ENCODE measurements at places on chromosomes 11 and 22.

DNA sequence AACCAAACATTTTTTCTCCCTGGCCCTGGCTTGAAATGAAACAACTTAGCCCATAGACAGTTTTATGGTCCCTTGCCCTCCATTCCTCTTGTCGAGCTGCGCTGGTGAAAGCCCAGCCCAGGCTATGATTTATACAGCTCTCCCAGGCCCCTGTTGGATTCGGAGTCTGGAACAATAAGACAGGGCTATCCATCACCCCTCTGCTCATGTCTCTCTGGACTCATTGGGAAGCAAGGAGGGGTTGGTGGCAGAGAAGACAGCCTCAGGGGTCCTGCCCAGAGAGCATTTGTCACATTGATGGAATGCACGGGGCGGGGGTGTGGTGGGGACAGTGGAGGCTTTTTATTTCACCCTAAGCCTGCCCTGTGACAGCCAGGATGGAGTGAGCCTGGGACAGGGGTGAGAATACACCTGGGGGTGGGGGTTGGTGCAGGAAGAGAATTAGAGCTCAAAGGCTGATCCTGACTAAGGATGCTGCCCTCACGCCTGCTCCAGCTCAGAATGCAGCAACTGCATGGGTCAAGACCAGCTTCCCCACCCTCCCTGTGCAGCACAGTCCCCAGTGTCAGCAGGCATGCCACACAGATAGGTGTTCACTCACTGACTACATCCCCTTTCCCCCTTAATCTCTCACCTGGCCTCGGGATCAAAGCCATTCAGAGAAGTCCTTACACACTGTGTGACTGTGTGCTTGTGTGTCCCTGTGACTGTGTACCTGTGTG, 10.0 kb upstream of the PKNOX2 start:
- DNase-seq = no peak

GRCh38 chr11:31110830-31111229, 258.7 kb downstream of the DCDC1 start:
- DNase-seq = no peak

- no peak for DNase-seq
Measured at GRCh38 chr11:112467721-112468120, 207.1 kb upstream of the PLET1 start.

DNA sequence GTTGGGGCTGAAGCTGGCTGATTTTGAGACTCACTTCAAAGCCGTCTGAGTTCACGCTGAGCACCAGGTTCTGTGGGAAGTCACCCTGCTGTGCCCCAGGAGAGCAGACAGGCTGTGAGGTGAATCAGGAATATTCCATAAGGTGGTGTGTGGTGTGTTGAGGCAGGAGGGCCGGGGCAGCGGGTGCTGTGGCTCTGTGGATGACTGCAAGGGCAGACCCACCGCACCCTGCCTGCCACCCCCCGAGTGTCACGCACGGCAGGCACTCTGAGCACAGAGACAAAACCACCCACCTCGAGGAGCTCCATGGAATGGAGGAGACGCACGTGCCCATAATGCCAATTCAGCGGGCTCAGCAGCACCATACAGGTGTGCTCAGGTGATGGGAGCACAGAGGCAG, 147.8 kb downstream of the PKNOX2 start:
- no peak for DNase-seq
